ENCODE measurements at places on chromosomes 4 and X.

DNA sequence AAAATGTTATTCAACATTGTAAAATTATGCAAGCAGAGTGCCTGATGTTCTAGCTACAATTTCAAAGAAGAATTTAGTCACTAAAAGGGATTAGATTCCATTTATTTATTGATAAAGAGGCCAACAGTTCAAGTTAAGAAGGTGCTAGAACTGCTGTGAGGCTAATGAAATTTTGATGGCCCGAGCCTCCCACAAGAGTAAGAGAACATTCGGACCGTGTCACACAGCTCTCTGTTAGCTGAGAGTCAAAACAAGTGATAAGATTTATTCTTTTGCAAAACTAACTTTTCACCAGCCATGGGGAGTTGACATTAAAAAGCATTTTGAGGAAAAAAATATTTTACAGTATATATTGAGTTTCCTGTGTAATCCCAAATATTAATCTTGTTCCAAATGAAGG is 106.8 kb downstream of the TENM3 start:
- no peak for DNase-seq

GRCh38 chr4:169080981-169081380 is 70.9 kb upstream of the CBR4 start:
- DNase-seq, result no peak

DNA sequence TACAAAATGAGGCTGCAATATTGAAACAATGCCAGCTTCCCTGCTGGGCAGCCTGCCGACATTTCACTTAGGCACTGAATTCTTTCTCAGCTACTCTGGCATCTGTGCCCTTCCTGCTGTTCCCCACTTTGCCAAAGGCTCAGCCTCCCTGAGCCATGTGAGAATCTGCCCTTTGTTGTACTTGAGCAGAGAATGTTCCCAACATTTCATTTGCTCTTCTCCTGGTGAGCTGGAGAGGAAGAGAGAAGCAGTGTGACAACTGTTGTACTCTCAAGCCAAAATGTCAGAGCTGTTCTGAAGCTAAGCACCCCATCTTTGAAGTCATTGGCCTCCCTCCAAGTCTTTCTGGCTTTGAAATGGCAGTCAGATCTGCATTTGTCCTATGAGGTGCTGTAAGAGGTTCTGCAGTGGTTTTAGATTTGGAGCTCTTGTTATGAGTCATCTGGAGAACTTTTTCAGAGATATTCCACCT is 32.5 kb downstream of the LANCL3 start:
- DNase-seq, result no peak

GRCh38 chr4:44532851-44533250 is 84.2 kb upstream of the KCTD8 start:
- no peak for DNase-seq

DNA sequence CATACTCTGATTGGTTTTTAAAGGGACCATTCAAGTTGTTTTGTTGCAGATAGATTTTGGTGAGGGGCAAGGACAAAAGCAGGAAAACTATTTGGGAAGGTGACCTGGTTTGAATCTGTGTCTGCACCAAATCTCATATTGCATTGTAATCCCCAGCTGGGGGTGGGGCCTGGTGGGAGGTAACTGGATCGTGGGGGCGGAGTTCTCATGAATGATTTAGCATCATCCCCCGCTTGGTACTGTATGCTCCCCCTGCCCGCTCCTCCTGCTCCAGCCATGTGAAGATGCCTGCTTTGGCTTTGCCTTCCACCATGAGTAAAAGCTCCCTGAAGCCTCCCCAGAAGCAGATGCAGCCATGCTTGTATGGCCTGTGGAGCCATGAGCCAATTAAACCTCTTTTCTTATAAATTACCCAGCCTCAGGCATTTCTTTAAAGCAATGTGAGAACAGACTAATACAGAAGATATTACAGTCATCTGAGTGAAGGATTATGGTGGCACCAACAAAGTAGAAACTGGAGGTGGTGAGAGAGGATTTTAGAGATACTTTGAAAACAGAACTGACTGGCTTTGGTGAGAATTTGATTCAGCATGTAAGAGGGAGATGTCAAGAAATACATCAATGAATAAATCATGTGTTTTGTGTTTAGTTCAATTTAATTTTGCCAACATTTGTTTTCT is 14.4 kb downstream of the IL21 start:
- DNase-seq, result no peak

- no peak for DNase-seq
Measured at GRCh38 chr4:57494821-57495220, 384.6 kb upstream of the IGFBP7 start.

- no peak for DNase-seq
Measured at GRCh38 chrX:101493225-101493624, 8.0 kb downstream of the ARMCX4 start.

GRCh38 chr4:118814058-118814457 is 21.9 kb downstream of the SEC24D start:
- no peak for DNase-seq

DNA sequence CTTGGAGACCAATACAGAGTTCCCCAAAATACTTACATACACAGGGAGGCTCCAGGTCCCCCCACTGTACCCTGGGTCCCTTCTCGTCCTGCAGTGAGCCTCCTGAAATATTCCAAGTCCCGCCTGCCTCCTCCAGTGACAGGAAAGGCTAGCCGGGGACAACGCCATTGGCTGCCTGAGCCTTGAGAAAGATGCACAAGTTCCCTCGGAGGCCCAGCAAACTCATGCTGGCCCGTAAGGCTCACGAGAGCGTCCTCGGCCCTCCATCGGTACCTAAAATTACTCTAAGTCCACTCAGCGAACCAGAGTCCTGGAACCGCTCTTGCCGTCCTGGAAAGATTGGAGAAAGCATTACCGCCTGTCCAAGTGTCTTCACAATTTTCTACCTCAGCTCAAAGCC is 228.6 kb downstream of the ADAM29 start:
- no peak for DNase-seq

- no peak for DNase-seq
Measured at GRCh38 chr4:26113339-26113940, 199.4 kb downstream of the SMIM20 start.

DNA sequence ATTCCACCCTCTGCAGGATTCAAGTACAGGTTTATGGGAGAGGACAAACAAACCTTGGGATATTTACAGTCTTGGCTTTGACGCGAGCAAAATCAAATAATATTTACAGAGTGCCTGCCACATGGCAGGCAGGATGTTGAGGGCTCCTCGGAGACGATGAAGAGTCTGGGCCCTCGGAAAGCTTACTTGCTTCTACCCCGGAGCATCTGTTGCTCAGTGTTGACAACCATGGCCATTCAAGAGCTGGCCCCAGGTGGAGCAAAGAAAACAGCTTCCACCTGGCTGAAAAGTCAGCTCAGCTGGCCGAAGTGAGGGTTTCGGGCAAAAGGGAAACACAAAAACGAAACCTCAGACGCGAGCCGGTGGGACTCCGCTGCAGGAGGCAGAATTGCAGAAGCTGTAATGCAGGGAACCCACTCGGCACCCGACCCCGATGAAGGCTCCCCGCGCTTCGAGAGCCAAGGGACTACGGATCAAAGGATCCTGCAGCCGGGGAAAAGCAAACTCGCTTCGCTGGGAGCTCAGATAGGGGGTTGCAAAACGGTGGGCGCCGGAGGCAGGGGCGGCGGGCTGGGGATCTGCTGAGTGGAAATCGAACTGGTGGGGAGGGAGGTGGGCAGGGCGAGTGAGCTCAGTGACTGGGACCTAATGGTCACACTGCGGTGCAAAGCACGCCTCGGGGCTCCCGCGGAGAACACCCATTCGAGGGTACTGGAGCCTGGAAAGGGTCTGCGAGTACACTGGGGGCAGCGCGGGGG is 805 bp downstream of the ATP8A1 start:
- DNase-seq, result peak; percentile 74

GRCh38 chr4:81574991-81575390 is 103.3 kb upstream of the RASGEF1B start:
- no peak for DNase-seq

DNA sequence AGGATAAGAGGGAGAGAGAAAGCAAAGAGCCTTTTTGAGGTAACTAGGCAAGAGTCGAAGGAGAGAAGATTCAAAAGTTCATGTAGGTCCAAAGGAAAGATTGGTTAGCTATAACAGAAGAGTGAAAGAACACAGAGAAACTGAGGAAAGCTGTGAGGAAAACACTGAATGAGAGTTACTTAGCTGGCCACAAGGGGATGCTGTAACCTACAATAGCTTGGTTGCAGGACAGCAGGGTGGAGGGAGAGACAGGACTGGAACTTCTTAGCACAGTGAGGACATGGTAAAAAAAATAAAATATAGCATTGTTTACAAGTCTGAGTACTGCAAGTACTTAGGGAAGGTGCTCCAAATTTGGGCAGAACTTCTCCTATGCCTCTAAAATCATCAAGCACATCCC is 48.3 kb downstream of the RAI2 start:
- no peak for DNase-seq

DNA sequence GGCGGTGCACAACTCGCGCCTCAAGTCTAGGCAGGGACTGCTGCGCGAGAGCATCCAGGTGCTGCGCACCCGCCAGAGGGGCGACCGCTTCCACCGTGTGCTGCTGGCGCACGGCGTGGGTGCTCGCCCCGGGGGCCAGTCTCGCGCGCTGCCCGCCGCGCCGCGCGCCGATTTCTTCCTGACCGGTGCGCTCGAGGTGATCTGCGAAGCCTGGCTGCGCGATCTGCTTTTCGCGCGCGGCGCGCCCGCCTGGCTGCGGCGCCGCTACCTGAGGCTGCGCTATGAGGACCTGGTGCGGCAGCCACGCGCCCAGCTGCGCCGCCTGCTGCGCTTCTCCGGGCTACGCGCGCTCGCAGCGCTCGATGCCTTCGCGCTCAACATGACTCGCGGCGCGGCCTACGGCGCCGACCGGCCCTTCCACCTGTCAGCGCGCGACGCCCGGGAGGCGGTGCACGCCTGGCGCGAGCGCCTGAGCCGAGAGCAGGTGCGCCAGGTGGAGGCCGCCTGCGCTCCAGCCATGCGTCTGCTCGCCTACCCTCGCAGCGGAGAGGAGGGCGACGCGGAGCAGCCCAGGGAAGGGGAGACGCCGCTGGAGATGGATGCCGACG is 1.3 kb downstream of the CHST7 start:
- DNase-seq, result peak; percentile 51

- no peak for DNase-seq
Measured at GRCh38 chr4:176191974-176192373, 3.4 kb downstream of the SPATA4 start.

DNA sequence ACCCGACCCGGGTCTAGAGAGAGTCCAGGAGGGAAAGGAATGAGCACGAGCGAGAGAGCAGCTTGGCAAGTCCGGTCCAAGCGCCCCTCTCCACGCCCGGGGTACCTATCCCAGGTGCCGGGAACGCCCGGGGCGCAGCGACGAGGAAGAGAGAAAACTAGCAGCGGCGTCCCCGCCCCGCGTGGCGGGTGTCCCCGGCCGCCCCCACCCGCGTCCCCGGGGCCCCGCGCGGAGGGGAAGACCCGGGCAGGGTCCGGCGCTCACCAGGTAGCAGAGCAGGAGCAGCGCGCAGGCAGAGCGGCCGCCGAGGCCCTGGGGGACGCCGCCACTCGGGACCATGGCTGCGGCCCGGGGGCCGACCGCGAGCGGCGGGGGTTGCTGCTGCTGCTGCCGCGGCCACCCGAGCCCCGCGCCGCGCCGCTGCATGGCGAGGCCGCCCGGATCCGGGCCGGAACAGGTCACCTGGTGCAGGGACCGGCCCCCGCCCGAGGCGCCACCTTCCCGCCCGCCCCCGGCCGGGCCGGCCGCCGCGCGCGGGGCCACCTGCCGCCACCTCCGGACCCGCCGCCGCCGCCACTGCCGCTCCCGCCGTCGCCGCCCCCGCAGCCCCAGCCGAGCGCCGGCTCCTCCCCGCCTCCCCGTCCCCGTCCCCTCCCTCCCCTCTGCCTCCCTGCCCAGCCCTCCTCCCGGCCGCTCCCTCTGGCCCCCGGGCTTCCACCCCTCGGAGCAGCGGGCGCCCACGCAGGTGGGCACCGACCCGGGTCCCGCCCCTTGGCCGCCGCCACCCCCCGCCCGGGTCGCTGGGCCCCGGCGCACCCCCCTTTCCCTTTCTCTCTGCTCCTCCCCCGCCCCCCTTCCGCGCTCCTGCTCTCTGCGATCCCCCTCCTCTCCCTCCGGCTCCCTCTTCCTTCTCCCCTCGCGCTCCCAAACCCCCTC is at the start of gene SEL1L3:
SEL1L3 (minus strand) TSS at position 578 of the 936 bp plus-strand sequence; CDS start at position 426, 152 bp downstream.
- peak; percentile 61 for DNase-seq

- DNase-seq, result no peak
Measured at GRCh38 chrX:63506320-63506719, 155.2 kb upstream of the SPIN4 start.

DNA sequence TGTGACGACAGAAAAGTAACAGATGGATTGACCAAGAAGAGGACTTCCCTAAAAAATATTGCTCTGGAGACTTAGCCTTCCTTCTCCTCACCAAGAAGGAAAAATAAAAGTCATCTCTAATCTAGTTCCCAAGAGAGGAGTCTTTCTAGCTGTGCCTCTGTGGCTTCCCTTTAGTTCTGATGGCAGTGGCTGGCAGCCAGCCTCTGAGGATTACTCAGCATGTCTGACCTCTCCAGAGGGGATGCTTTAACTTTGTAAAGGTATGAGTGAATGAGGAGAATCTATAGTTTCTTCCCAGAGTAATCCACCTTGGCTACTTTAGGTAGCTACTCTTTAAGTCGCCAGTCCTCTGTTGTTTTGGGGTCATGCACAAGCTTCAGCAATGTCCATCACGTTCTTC is 163.9 kb upstream of the KIT start:
- no peak for DNase-seq

DNA sequence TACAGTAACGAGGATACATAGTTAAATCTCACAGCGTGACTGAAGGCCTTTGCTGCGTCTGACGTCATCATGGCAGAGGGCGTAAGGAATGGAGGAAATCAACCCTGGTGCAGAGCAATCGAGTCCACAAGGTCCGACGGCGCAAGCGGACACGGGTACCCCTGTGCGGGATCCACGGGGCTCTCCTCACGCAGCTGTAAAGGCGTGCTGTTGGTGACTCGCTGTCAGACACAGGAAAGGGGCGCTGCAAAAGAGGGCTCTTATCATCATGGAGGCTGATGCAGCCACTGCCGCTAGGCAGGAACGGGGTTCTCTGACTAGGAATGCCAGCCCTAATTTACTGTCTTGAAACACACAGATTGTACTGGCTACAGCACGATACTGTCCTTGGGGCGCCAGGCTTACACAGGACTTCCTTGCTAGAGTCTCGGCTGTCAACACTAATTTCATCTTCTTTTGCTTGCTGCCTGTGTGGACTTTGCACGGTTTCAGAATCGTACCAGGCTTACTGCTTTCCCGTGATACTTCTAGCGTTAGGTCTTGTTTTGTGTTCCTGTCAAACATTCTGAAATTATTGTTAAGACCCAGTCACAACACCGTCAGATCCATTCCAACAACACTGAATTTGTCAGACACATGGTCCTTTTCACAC is 13.6 kb downstream of the RNF212 start:
- peak; percentile 33 for DNase-seq

DNA sequence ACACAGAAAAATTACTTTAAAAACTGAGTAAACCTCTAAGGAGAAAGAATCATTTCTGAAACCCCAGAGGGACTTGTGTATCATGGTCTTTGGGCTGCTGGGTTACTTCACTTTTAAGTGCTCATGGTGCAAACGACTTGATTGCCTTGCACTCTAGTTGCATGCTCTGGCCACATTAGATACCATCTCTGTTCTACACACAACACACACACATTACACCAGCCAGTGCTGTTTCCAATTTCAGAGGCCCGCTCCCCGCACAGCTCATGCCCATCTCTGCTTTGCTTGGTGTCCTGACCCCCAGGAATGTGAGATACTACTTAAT is 2.1 kb downstream of the PPP3CA start:
- DNase-seq, result peak; percentile 54

Measured in activated CD8-positive, alpha-beta memory T cell treated with anti-CD3 and anti-CD28 coated beads, Interleukin-2, amount 10 ng/mL, durations not matched to agents 7 days and 5 days (primary cell).